Kasumi-1 (cell line): ENCODE measurements at places on chromosomes 5 and 9.

- DNase-seq, result no peak
Observed at GRCh38 chr9:19408316-19408692, 505 bp upstream of the ACER2 start.

DNA sequence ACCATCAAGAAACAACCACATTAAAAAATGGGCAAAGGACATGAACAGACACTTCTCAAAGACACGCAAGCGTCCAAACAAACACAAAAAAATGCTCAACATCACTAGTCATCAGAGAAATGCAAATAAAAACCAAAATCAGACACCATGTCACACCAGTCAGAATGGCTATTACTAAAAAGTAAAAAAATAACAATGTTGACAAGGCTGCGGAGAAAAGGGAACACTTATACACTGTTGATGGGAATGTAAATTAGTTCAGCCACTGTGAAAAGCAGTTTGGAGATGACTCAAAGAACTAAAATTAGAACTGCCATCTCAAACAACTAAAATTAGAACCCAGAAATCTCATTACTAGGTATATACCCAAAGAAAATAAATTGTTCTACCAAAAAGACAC lies 80.4 kb downstream of the CAAP1 start:
- no peak for DNase-seq

DNA sequence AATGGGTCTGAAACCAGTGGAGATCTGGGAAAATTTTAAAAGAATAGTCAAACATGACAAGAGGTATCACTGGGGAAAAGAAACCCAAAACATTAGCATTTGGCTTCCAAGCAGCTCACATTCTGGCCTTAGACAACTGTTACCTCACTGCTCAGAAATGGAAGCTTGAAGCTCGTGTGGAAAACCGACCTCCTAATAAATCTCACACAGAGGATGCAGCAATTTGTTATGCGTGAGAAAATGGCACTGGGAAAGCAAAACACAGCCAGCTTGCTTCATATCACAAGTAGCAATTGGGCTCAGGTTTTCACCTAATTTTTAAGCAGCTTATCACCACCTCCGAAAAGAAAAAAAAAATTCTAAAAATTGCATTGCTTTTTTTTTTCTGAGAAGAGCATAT lies 103.3 kb upstream of the TAS2R1 start:
- no peak for DNase-seq

DNA sequence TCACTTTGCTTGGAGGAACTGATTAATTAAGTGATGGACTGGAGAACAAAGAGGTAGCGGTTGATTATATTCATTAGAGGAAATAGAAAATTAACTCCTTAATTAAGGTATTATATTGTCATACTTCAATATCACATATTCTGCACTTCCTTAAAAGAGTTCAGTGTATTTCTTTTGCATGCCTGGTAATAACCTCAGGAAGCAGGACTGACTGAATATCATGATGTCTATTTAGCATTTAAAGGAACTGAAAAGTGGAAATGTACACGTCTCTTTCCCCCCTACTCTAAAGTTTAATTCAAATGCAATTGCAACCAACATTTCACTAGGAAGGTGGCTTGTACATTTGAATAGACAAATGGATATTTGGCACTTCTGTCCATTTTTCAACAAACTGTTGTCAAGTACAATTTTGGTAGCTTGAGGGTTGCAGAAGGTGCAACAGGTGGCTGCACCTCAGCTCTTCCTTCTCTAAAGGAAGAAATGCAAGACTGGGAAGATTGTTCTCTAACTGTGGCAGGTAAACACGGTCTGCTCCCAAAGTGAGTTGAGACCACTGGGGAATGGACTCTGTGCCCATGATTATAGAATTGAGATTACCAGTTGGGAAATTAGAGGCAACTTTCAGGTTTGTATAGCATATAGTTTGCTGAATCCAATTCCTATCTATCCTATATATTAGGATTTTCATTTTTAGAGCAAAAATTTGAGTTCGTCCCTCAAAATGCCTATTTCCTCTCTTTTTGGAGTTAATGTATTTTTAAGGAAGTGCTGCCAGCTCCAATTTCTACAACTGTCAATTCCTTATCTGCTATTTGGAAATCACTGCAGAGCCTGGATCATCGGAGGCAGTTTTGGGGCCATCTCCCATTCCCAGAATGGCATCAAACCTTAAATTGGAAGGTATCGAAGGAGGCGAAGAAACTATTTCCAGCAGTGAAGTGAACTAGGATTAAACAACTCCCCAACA lies 98.9 kb upstream of the TAF11L2 start:
- DNase-seq, result peak; percentile 45

GRCh38 chr5:968881-969280 lies 39.7 kb upstream of the NKD2 start:
- no peak for DNase-seq

DNA sequence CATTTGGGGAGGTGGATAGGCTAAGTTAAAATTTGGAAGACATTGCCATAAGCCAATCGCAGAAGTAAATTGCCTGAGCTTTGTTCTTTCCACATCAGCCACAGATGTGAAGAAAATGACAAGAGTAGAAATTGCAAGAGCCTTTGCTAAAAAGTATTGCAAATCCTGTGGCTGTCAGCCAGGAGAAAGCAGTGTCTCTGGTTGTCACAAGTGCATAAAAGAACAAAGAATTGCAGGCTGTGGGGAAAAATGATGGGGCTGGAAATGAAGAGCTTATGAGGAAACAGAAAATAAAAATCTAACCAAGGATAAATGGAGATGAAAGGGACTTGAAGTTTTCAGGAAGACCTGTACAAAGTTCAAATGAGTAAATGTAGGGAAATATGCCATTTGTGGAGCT lies 344.8 kb downstream of the CSNK1G3 start:
- no peak for DNase-seq

DNA sequence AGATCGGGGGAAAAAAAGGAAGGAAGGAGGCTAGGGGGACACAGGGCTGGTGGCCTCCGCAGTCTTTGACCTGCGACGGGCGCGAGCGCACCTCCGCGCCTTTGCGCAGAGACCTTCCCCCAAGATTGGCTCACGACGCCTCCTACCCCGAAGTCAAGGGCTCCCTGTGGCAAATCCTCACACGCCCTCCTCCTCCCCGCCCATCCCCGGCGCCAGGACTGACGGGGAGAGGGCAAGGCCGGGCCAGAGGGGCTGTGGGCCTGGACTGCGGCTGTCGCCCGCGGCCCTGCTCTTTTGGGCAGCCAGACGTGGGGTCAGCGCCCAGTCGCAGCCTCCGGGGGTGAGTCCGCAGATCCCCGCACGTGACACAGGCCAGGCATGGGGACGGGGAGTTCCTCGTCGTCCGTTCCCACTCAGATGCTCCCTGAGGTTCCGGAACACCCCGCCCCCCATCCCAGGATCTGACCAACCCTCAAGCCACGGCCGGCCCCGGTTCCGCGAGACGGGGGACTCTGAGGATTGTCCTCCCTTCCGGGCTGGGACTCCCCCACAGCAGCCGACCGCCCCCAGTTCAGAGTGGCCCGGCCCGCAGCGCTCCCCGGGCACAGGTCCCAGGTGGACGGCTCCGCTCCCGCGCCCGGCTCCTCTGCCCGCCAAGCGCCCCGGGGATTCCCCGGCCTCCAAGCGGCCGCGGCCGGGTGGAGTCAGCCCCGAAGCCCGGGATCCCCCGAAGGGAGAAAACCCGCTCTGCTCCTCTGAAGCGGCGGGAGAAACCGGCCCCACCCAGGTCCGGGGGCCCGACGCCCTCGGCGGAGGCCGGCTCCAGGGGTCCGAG lies 543 bp upstream of the ANKRD33B start:
- peak; percentile 29 for DNase-seq

DNA sequence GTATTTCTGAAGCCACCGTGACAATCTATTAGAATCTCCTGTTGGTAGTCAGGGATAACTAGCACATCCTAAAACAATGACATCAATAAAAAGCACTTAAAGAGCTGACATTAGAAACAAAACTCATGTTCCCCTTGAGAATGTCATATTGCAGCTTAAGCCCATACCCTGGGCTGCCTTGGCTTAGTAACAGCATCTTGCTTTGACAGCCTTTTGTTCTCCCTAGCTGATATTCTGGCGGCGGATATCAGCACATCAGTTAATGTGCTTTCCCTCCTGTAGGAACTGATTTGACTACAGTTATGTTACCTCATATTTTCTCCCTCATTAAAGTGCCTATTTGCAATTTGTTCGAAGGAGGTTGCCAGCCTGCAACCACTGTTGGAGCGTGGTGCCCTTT lies 214.1 kb downstream of the CD180 start:
- DNase-seq, result no peak

DNA sequence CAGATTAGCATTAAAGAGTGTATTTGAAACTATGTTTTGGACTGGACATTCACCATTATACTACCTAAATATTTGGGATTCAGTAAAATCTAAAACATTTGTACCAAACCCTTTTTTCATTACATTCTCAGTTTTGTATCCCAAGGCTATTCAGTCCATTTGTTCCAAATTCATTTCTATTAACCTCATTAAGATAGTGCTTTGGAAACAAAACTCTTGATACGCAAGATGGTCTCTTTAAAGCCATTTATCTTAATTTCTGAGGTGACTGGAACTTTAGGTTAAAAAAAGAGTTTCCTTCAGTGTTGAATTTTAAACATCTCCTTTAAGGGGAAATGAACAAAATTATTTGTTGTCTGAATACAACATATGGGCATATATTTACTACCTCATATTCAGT lies 702.5 kb upstream of the GRAMD2B start:
- DNase-seq, result no peak
